Stimulated activated CD4-positive, alpha-beta T cell treated with anti-CD3 and anti-CD28 coated beads, TNF-alpha, amount 100 ng/mL, for 1 hour (primary cell): ENCODE measurements at places on chromosomes 3 and 15.

DNA sequence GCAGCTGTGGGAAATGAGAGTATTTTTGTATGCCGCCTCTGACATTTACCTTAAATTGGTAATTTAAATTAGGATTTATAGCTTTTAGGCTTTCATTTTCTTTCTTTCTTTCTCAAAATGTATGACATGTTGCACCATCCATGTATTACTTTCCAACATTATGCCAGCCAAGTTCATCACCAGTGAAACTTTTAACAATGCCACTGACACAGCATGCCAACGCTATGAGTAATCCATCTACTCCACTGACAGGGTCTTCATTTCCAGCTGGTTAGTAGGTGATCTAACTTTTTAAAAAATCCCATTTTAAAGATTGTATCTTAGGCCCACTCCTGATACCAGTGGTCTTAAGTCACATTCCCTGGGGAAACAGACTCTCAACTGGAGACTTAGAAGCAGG, 21.8 kb upstream of the CLDN16 start:
- no peak for DNase-seq

- no peak for DNase-seq
These were observed 11.2 kb upstream of the ALCAM start for GRCh38 chr3:105355408-105356061.

DNA sequence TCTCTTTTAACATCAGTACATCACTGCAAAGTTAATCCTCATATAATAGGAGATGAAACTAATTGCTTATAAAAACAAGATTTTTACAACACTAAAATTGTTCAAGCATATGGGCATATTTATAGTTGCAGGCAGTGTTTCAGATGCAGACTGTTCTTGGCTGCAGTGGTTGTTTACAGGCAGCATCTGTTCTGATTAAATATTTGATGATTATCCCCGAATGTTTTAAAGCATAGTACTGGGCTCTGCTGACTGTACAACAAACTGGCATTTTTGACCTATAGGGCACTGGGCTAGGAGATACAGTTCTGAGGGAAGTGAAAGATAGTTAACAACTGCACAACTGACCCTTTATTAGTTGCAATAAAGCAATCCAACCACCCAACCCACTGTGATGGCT, 113.6 kb downstream of the UBE3A start:
- DNase-seq = no peak

GRCh38 chr15:55222588-55222987, 25.8 kb upstream of the RSL24D1 start:
- DNase-seq = no peak

GRCh38 chr3:55296030-55296429, 191.1 kb downstream of the WNT5A start:
- DNase-seq = no peak

- no peak for DNase-seq
These were observed 162.3 kb upstream of the C2CD4B start for GRCh38 chr15:62327406-62327805.

- no peak for DNase-seq
These were observed 61.4 kb downstream of the TTC23 start for GRCh38 chr15:99187936-99188335.

GRCh38 chr3:9679476-9680080, 24.1 kb upstream of the CPNE9 start:
- DNase-seq = no peak

DNA sequence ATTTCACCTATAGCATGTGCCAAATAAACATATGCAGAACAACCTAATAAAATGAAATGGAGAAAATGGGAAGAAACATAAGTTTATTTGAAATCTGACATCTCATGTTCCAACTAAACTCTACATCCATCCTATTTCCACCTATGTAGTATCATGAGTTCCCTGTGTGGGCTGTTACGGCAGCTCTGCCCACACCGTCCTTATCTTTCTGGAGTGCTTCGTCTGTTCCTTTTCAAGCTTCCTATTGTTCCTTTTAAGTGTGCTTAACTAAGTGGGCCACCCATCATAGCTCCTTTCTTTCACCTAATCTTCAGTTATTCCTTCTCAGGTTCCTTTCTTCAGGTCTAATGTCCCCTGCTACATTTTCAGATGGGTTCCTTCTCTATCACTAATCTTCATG, 17.3 kb downstream of the RYR3 start:
- DNase-seq = no peak

GRCh38 chr3:128597900-128598299, 52.7 kb downstream of the RPN1 start:
- no peak for DNase-seq

DNA sequence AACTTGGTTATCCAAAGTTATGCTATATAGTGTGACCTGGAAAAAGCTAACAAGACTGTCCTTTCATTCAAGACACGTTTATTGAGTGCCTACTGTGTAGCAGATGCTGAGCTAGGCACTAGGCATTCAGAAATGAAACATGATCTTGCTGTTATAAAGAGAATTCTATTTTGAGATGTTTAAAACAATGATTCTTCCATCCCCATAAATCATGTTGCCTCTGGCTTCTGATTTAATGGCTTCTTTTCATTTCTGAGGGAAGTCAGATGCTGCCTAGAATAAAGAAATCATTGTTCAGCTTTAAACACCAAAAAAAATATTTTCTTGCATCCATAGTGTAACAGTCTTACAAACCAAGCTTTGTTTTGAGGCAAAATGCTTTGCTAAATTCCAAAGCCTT, 620.9 kb upstream of the UBE2E2 start:
- DNase-seq = no peak

GRCh38 chr3:65145680-65146079, 457.9 kb upstream of the ADAMTS9 start:
- DNase-seq = no peak

DNA sequence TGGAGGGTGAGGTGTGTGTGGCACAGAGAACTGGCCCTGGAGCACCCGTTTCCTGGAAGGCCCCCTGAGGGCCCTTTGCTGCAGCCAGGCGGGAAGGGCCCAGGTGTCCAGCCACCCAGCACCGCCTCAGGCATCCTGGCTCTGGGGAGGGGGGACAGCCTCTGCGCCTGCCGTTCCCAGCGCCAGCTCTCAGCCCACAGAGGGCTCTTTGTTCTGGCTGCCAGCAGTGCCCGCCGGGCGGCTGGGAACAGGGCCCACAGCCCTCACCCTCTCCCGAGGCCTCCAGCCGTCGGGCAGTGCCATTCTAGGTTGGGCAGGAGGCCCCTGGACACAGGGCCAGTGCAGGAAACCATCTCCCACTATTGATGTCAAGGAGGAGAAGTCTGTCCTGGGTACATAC, 8.3 kb downstream of the SLC38A3 start:
- no peak for DNase-seq
